ENCODE measurements at places on chromosomes 7 and 10.
A peak's percentile ranks its signal among the peaks of the same experiment; 100 is the strongest.

DNA sequence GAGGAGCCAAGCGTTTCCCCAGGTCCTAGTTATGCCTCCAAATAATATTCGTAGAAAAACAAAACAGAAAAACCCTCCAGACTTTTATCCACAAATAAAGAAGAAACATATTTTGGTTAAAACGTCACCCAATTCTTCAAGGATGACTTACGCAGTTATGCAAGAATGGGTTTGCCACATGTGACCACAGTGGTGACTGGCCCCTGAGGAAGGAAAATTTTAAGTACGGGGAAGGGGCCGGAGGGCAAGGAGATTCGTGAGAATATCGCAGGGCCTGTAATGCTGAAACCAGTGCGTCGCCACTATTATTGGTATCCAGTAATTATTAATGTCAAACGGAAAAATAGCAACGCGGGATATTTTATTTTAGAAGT lies 537 bp upstream of the MRPS24 start:
- no peak for DNase-seq

GRCh38 chr7:116169060-116169459 lies 41.3 kb upstream of the TES start:
- no peak for DNase-seq

DNA sequence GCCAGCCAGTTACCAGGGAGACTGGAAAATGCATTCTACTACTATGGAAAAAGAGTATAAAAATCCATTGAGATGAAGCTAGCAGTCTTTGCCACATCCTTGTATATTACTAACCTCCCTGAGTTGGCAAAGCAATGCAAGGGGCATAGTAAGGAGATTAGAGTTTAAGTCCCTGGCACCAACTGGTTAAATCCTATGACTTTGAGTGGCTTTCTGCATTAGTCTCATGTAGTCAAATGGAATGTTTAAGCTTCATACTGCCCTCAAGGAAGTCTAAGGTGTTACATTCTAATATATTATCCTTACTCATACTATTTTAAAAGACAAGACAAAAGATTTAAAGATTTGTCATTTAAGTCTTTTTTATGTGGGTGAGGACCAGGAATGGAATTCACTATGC lies 110.1 kb downstream of the INHBA start:
- no peak for DNase-seq

- no peak for DNase-seq
Observed at GRCh38 chr7:107579554-107579884, 527 bp upstream of the BCAP29 start.

- DNase-seq, result no peak
Observed at GRCh38 chr7:99975782-99976521, at the start of gene AZGP1. AZGP1 (minus strand) TSS chr7:99976031; CDS start chr7:99976020, 11 bp downstream.

GRCh38 chr7:27377988-27378387 lies 135.4 kb downstream of the EVX1 start:
- no peak for DNase-seq

- DNase-seq, result no peak
Observed at GRCh38 chr10:117699436-117700075, 157.0 kb downstream of the EMX2 start.

- DNase-seq, result no peak
Observed at GRCh38 chr7:66467887-66468286, 160.8 kb upstream of the KCTD7 start.

DNA sequence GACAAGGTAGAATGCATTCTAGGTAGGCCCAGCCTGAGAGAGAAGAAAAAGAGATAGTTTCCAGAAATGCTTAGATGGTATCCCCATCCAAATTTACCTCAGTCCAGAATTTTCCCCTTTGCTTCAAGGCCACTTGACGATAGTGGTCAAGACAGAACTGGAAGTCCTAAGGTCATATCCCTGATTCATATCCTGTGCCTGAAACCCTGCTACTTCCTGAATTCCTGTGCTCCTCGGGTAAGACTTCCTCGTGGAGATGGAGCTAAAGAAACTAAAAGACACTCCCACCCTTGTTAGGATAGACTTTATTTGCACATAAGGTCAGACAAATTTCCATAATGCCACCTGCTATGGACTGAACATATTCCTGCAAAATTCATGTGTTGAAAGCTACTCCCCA lies 175.9 kb downstream of the EVX1 start:
- DNase-seq, result no peak

DNA sequence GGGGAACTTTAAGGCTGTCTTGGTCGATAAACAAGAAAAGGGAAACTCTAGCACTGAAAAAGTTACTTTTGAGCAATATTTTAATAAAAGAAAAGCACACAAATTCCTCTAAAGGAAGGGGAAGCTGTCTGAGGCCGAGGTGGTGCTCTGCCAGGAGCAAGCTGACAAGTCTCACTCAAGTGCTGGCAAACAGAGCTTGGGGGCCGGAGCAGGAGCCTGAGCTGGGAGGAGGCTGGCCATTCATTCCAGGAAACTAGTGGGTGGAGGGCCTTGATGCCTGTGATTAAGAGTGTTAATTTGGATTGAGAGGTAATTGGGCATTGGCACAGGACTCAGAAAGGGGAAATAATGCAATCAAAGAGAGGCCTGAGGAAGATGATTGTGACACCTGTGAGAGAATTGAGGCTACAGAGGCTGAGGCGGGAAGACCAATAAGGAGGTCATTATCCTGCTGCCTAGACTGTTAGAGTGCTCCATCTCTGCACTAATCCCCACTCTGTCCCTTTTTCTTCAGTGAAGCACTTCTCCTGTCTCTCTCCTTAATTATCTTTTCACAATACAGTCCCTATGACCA lies 154.9 kb upstream of the COL1A2 start:
- DNase-seq, result peak; percentile 30

DNA sequence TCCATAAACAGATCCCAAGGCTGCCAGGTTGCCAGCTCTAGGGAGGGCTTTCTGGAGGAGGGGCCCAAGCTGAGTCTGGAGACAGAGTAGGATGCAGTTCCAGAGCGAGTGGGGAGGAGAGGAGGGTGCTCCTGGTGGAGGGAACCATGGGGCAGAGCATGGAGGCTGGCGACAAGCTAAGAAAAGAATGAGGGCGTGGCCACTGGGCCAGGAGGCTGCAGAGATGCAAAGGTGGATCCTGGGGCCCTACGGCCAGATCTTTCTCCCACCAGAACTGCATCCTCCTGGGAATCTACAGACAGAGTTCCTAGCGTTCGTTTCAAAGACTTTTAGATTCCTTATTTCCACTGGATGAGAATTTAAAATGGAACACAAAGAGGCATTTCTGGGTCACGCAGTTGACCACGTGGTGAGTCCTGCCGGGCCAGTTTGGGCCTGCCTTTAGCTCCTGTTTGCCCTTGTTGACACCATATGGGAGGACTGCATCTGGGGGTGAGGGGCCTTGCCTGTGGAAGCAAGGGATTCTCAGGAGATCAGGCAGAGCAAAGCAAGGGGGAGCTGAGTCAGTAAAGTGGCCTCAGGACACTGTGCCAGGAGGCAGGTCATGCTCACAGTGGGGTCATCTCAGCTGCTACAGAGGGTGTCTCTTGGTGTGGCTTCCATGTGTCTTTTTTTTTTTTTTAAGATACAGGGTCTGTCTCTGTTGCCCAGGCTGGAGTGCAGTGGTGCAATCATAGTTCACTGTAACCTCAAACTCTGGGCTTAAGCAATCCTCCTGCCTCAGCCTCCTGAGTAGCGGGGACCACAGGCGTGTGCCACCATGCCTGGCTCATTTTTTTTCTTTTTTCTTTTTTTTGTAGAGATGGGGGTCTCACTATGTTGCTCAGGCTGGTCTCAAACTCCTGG lies 137.8 kb downstream of the SH3PXD2A start:
- no peak for DNase-seq

DNA sequence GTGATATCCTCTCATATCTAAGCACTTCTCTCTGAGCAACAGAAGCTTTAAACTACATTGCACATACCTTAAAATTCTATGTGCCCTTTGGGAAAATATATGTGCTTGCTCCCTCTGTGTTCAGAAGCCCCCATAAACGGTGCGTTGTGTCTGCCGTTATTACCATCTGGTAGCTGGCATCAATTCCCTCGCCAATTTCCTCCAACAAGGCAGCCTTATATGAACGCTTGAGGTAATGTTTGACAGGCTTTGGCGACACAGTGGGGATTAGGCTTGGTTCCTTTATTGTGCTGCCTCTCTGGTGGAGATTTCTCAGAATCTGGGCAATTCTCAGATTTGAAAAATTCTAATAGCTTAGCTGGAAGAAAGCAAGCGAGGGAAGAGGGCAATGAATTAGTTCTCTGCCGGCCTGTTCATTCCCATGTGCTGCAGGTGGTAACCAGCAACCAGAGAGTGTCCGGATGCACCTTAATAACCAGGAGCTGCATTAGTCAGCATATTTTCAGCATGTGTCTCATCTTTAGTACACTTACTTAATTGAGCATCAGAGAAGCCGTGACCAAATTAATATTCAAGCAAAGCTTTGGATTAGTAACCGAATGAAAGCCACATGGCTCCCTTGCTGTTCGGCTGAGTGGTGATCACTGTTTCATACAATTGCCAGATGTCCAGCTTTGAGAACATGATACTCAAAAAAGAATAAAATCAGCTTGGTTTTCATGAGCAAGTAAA lies 7.3 kb upstream of the PPP1R17 start:
- no peak for DNase-seq

- no peak for DNase-seq
Observed at GRCh38 chr10:26997610-26998009, 102.7 kb downstream of the ANKRD26 start.

DNA sequence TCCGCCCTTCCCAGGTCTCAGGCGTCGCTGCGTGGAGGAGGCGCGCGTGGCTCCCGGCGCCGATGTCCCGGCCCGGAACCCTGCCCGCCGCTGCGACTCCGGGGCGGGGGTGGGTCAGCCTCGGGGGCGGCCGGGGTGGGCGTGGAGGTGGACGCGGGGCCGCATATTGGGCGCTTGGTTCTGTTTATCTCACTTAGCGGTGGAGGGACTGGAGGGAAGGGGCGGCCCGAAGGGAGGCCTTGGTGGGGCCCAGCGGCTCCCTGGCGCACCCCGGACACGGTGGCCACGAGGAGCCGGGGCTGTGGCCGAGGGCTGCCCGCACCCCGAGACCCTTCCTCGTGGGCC lies 8.6 kb downstream of the UNCX start:
- no peak for DNase-seq

DNA sequence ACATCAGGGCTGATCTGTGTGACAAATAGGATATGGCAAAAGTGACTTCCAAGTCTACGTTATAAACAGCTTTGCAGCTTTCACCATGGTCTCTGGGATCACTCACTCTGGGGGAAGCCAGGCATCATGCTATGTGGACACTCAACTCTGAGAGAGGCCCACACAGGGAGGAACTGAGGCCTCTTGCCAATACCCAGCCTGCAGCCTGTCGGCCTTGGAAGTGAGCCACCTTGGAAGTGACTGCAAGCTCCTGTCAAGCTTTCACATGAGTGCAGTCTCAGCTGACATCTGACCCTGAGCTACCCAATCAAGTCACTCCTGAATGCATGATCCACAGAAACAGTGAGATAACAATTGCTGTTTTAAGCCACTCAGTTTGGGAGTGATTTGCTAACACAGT lies 56.5 kb downstream of the MMRN2 start:
- peak; percentile 53 for DNase-seq

DNA sequence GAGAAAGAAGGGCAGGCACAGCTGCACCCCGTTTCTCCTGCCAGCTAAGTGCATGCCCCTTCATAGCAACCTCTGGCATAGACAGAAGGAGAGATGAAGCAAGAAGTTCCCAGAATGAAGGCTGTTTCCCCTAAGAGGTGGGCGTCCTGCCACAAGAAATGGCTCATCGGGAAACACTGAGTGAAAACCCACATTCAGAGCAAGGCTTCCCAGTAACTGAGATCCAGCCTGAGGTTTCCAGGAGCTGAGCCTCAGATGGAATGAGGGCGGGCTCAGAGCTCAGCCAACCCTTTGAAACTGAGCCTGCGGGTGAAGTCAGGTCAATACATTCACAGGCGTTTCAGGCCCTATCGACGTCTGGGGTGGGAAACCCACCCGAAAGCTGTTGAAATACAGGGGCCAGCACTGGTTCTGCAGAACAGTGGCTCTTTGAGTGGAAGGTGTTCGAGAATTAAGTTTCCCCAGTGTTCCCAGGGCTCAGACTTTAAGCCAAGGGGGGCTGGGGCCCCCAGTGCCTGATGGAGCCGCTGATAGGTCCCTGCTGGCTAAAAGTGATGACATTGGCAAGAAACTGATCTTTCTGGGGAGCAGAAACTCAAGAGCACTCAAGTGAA lies 510.2 kb downstream of the RPS24 start:
- peak; percentile 90 for DNase-seq

- no peak for DNase-seq
Observed at GRCh38 chr10:122363722-122364463, 10.6 kb upstream of the PLEKHA1 start.

- DNase-seq, result no peak
Observed at GRCh38 chr7:52233248-52233647, 802.2 kb upstream of the POM121L12 start.

DNA sequence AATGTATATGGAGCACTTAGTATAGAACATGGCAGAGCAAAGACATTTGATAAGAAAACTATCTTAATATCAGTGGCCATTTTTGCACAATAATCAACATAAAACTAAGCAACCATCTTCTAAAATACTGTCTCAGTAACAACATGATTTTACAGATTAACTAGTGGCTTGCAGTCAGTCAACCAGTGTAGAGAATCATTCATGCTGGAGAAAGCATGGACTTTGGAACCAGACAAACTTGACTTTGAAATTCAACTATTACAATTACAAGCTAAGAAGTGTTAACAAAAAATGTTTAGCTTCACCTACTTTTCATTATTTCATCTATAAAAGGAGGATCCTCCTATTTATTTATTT lies 27.7 kb downstream of the CUBN start:
- no peak for DNase-seq

DNA sequence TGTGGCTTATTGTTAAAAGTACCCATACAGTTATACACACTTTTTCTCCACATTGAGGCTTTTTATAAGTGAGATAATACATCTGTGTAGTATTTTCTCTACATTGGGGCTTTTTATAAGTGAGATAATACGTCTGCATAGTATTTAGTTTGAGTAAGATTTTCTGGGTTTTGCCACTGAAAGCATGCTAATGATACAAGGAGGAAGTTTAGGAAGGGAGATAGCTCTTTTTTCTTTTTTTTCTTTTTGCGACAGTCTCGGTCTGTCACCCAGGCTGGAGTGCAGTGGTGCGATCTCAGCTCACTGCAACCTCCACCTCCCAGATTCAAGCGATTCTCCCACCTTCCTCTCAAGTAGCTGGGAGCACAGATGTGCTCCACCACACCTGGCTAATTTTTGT lies 13.3 kb downstream of the FAM107B start:
- no peak for DNase-seq

- DNase-seq, result no peak
Observed at GRCh38 chr7:151657173-151657572, 137.5 kb upstream of the RHEB start.

DNA sequence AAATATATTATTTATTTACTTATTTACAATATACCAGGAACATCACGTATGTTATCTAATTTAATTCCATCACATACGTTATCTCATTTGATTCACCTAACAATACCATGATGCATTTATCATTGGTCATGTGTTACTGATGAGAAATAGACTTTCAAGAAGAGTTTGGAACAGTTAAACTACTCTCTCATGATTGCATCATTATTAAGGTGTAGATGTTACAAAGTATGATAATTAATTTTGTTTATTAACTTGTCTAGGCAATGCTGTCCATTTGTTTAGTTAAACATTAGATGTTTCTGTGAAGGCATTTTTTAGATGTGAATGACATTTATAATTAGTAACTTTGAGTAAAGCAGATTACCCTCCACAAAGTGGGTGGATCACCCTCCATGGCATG lies 32.0 kb upstream of the PCDH15 start:
- no peak for DNase-seq
